ENCODE measurements at places on chromosomes 7 and 10.
A peak's percentile ranks its signal among the peaks of the same experiment; 100 is the strongest.

DNA sequence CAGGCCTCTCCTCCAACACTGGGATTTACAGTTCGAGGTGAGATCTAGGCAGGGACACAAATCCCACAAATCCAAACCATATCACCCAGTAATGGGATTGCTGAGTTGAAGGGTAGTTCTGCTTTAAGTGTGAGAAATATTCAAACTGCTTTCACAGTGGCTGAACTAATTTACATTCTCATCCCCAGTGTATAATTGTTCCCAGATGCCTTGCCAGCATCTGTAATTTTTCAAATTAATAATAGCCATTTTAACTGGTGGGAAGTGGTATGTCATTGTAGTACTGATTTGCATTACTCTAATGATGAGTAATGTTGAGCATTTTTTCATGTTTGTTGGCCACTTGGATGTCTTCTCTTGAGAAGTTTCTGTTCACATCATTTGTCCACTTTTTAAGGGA is 592.8 kb upstream of the GRM3 start:
- no peak for DNase-seq

DNA sequence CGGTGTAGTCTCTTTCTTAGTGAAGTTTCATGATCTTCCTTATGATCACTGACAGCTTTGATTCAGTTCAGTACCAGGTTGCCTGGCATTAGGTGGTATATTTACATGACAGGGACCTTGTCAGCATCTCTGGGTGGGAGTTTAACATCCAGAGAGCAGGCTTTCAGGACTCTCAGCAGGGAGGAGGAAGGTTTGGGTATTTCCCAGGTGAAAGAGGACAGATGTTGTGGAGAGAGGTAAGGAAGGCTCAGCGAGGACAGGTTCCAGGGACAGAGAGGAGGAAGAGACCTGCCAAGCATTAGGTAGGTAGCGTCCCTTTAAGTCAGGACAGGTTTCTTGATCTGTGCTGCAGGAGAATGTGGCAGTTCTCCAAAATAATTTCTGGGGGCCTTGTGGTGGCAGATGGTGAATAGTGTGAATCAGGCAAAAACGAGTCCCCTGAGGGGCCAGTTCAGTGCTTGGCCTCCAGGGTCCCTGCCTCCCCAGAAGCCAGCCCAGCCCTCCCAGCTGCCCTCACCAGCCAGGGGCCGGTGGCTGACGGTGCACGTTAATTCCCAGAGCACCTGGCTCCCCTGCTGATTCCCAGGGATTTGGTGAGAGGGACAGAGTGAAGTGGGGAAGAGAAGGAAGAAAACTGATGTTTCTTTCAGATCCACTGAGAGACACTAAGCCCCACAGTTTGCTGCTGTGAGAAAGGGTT is 82.0 kb downstream of the VWC2 start:
- DNase-seq = no peak

DNA sequence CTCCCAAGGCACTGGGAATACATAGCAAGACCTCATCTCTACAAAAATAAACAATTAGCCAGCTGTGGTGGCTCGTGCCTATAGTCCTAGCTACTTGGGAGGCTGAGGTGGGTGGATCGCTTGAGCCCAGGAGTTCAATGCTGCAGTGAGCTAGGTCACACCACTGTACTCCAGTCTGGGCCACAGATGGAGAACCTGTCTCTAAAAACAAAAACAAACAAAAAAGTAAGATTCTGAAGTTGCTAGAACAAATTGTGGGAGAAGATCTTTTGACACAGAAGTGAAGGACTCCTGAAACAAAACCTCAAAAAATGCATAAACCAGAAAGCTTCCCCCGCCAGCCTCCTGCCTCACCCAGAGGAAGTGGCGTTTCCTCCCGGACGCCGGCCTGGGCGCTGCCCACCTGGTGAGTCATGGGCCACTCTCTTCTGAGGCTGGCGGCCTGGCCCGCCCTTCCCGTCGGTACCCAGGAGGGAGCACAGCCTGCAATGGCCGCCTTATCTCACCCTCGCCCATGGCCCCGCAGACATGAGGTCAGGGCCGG is 25.4 kb upstream of the ELN start:
- peak; percentile 70 for DNase-seq

- no peak for DNase-seq
These were observed 10.8 kb downstream of the LMOD2 start for GRCh38 chr7:123666492-123666891.

DNA sequence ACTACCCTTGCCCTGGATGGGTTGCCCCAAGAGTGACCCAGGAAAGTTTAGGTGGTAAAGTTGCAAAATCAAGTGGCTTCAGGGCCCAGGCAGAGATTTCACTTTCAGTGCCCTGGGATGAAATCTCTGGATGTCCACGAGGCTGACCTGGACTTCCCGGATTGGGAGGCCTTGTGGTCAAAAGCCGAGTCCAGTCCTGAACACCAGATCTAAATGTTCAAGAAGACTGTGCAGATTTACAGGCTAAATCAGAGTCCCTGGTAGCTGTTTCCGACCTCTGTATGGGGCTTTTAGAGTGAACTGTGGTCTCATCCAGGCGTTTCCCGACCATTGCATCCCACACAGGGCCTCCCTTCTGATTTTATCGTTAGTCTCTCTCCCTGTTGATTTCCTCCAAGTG is 95.3 kb downstream of the WDR11 start:
- DNase-seq = no peak

DNA sequence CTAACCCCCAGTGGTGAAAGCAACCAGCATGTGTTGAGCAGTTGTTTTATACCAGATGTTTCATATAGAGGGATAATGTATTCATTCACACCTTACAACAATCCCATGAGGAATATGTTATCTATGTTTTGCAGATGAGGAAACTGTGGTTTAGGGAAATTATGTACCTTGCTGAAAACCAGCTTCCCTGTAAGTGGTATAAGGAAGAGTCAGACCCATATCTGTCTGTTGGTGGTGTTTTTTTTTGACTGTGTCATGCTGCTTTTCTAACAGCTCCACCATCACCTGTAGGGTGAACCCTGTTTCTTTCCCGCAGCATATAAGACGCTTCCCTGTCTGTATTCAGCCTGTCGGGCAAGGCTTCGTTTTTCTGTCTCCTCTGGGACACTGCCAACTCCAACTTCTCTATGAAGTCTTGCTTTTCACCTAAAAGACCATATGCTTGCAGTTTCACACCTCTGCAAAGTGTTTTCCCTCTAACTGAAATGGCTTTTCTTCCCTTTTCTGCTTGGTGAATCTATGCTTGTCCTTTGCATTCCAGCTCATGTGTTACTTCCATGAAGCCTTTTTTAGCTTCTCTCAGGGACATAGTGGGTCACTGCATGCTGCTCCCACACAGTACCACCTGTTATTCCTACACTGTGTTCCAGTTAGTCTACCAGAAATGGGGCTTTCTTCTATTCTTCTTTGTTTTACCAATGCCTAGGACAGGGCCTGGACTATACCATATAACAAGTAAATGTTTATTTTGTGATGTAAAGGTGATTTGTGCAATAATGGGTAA is 92.8 kb downstream of the ST7 start:
- no peak for DNase-seq

DNA sequence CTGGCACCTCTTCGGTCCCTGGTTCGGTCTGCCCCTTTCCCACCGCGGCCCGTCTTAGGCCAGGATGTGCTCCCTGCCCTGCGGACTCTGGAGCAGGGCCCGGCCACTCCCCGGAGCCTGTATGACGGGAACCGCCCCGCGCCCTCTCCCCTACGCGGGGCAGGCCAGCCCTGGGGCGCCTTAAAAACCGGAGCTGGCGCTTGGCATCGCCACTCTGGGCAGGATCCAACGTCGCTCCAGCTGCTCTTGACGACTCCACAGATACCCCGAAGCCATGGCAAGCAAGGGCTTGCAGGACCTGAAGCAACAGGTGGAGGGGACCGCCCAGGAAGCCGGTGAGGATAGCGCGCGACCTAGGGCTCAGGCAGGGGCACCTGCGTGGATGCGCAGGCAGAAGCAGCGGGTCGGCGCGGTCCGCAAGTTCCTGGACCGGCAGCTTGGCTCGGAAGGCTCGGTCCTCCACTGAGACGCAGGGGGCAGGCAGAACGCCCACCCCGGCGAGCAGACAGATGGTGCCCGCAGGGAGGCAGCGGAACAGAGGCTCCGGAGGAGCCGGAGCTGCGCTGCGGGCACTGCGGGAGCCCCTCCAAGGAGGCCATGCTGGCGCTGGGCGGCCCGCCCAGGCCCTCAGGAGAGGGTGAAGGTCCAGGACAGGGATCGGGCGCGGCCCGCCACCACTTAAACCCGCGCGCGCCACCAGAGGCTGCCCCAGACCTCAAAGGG is at the start of gene ADIRF:
TSS of gene ADIRF (plus strand) at position 212 of the 723 bp plus-strand sequence. CDS start at position 275, 63 bp downstream.
- no peak for DNase-seq

DNA sequence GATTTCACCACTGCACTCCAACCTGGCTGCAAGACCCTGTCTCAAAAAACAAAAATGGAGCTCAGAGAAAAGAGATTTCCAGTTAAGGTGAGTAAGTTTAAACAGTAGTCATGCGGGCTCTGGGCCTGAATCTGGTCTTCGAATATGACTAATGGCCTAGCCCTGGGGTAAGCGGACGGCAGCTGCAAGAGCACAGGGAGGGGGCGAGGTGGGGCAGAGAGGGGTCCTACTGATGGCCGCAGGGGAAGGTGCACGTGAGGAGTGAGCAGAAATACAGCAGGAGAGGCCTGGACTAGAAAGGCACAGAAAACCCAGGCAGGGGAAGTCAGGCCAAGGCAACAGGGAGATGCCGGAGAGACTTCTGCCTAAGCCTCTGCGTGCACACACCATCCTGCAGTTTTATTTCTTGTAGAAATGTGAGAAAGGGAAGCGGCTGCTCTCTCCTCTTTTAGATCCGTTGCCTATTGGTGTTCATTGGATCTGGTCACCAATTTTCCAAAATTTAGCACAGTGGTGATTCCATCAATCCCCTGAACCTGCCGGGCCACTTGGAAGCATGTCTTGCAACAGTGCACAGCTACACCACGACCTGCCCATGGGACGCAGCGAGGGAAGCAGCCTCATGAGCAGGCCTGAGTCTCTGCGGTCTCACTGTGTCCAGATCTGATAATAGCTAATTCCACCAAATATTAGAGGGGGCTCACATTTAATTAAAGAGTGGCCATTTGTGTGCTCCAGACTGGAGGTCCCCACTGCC is 139.0 kb downstream of the PAXIP1 start:
- no peak for DNase-seq

GRCh38 chr7:105097619-105098018 is 83.6 kb downstream of the KMT2E start:
- no peak for DNase-seq

DNA sequence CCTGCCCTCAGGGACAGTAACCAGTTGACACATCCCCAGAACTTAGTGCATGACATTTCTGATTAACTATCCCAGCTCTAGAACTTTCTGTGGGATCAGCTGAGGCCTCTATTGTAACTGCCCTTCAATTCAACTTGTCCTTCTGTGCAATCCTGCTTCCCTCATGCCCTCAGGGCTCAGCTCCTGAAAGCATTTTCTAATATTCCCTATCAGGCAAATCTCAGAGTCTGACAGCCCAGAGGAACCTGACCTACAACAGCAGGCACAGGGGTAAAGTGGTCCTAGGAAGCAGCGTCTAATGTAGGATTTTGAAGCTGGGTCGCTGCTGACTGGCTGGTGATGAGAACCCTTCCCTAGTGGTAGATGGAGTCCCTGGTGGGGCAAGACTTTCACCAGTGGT is 13.6 kb upstream of the STN1 start:
- no peak for DNase-seq

DNA sequence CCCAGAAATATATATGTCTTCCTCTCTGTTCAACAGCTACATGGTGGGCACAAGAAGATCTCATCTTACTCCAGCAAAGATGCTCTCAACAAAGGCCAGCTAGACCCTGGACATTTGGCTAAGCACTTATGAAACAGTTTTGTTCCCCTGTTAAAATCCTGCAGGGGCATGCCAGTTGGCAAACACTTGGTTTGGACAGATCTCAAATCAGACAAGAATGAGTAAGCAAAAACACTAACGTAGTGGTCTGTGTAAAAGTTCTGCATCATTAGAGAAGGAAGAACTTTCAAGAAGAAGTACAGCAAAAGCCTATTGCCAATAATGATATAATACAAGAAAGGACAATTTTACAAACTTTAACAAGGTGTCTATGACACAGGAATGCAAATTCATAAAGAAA is 125.6 kb downstream of the CALN1 start:
- no peak for DNase-seq

DNA sequence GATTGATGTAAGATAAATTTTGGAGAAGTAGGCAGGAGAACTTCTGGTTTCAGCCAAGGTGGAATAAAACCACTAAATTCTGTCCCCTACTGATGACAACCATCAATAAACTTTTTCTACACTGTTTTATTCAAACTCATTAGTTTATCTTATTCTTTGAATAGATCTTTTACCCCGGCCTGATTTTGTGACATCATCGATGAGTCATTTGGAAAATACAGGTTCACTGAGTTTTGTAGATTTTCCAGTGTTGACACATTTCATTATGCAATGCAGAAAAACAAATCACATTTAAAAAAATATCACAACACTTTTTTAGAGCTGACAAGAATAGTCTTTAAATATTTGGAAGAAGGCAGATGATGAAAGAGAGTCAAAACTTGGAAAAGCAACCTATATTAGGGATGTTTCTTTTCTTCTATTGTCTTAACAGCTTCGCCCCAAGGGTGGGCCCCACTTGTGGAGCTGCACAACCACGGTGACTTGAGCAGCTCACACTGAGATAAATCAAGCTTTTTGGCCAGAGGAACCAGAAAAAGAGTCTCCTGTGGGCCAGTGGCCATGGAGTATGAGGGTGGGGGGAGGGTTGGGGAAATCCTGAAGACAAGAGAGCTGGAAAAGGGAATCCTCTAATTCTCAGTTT is 112.8 kb downstream of the PTEN start:
- DNase-seq = no peak

GRCh38 chr7:621572-622285 is 102.1 kb upstream of the PDGFA start:
- DNase-seq = no peak

DNA sequence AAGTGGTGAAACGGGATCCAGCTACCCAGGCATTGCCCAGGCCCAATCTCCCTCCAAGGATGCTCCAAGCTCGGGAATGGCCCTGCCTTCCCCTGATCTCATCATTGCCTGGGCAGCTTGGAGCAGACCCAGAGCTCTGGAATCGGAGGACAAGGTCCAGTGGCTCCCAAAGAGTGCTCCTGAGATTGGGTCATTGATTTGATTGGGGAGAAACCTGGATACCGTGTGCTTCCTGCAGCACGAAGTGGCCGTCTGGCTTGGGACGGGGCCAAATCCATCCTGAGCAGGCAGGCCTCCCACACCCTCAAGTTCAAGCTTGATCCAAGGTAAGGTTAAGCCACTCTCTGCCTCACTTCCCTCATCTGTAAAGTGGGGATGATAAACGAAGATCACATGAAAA is 69.9 kb downstream of the OAT start:
- no peak for DNase-seq

DNA sequence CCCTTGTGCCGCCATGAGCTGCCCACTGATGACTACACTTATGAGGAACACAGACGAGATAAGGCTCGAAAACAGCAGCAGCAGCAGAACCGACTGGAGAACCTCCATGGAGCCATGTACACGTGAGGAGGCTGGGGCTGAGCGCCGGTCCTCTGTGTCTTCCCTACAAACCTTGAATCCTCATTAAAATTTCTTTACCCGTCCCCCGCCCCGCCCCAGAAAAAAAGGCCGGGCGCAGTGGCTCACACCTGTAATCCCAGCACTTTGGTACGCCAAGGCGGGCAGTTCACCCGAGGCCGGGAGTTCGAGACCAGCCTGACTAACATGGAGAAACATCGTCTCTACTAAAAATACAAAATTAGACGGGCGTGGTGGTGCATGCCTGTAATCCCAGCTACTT is 1.5 kb upstream of the RINT1 start:
- no peak for DNase-seq

GRCh38 chr7:150382844-150383225 is 3.7 kb downstream of the ZNF775 start:
- no peak for DNase-seq

- no peak for DNase-seq
These were observed 61.3 kb downstream of the DNAH11 start for GRCh38 chr7:21603972-21604749.

- DNase-seq = no peak
These were observed 178.5 kb downstream of the PTPRN2 start for GRCh38 chr7:158409120-158409519.
